ENCODE measurements at places on chromosomes 6 and 20.

DNA sequence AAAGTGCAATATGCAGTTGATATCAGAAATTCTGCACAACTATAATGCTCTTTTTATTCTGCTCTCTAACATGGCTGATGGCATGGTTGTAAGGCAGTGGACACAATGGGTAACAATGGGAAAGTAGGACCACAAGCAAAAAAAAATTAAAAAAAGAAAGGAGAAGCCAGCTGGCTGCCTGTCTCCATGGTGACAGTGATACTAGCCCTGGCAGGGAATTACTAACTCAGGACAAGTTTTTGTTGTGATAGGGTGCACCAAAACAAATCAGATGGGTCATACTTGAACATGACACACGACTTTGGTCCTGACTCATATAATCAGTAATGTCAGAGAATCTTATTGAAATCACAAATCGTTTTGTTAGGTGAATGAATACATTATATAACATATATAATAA lies 169.4 kb downstream of the TRDN start:
- DNase-seq = no peak

GRCh38 chr6:97060254-97060653 lies 135.7 kb downstream of the KLHL32 start:
- DNase-seq = no peak

DNA sequence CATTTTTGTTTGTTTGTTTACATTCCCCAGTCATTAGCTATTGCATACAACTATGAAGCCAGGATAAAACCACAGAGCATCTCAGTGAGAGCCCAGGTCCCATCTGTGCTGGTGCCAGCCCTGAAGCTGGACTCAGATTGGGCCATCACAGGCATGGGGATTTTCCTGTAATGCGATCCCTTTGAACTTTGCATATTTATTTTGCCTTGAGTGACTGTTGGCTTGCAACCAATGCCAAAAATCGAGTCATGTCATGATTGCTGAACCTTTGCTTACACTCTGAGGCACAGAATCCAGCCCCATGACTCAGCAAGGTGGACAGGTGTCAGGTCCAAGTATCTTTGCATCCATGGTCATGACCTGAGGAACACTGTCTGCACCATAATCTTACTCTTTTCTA lies 46.2 kb upstream of the GGTLC1 start:
- no peak for DNase-seq

GRCh38 chr6:87572883-87573282 lies 16.9 kb downstream of the RARS2 start:
- DNase-seq = no peak

- no peak for DNase-seq
These were observed 173.5 kb upstream of the SNX9 start for GRCh38 chr6:157649311-157650260.

DNA sequence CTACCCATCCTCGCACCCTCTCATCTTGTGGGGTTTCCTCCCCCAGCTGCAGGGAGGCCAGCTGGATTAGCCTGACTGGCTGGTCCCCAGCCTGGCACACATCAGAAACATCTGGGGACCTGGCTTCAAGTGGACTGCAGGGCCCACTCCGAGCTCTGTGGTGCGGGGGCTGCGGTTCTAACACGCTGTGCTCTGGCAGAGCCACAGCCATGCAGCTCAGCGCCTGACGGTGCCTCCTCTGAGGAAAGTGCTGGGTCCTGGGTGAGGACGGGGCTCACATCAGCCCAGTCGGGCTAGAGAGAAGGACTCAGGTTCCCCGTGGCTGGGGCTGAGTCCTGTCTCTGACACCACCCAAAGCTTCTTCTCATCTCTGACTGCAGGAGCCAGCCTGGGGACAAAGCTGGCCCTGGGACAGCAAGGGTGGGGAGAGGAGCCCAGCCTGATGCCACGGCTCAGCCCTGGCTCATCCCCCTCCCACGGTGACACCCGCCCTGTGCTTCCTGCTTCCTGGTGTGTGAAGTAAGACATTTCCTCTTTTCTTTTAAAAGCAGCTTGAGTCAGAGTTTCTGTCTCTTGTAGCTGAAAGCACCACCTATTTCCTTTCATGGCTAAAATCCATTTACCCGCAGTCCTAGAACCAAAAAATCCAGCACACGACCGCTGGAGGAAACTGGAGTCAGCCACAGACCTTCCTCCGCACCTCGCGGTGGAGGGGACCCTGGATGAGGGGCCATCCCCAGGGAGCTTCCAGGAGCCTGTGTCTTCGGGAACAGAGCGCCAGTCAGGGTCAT lies 127.4 kb upstream of the AFDN start:
- DNase-seq = peak; percentile 66

- DNase-seq = no peak
These were observed 24.7 kb downstream of the NFATC2 start for GRCh38 chr20:51517839-51518238.

DNA sequence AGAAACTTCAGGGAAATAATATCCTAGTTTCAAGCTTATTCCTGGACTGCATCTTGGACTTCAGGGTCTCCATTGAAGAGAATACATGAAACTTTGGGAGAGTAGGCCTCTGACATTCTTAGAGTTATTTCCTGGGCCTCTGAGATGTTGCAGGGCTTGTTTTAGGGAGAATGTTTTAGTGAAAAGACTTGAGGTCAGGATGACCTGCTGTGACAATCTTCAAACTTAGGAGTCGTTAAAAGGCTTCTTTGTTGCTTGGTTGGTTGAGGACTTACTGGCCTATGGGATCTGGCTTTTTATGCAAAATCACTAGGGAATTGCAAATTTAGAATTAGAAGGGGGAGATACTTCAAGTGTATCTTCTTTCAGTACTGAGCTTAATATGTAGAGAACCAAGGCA lies 613.2 kb upstream of the FLRT3 start:
- DNase-seq = no peak

- no peak for DNase-seq
These were observed 45.9 kb upstream of the NOP56 start for GRCh38 chr20:2606507-2607006.

DNA sequence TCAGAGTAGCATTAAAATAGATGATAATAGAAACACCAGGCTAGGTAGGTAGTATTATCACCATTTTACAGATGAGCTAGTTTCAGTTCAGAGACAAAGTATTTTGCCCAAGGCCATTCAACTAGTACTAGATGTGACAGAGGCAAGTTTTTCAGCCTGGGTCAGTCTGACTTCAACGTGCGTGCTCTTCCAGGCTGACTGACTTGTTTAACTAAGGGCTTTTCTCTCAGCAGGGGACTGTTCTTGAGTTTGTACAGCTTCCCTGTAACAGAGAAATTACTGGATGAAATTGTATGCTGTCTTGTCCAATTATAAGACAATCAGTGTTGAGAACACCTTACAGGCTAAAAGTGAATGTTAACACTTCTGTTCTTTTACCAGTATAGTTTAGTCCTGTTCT lies 333.5 kb upstream of the MAN1A1 start:
- DNase-seq = no peak

GRCh38 chr20:43838703-43839060 lies 76.0 kb upstream of the TOX2 start:
- DNase-seq = peak; percentile 44

- no peak for DNase-seq
These were observed 131.8 kb upstream of the PTPN1 start for GRCh38 chr20:50378170-50379000.

DNA sequence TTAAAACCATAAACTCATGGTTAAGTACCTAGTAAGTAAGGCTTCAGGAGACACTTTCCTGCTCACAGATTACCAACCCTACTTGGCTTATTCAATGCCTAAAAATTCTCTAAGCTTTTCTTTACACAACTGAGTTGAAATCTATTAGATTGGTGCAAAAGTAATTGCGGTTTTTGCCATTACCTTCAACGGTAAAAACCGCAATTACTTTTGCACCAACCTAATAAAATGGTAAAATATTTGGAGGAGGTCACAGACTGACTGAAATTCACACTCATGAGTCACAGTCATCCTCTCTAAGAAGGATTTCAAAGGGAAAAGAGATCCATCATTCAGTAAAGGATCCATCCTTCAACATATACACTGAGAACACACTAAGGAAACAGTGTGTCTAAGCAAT lies 25.9 kb downstream of the PKHD1 start:
- DNase-seq = no peak

DNA sequence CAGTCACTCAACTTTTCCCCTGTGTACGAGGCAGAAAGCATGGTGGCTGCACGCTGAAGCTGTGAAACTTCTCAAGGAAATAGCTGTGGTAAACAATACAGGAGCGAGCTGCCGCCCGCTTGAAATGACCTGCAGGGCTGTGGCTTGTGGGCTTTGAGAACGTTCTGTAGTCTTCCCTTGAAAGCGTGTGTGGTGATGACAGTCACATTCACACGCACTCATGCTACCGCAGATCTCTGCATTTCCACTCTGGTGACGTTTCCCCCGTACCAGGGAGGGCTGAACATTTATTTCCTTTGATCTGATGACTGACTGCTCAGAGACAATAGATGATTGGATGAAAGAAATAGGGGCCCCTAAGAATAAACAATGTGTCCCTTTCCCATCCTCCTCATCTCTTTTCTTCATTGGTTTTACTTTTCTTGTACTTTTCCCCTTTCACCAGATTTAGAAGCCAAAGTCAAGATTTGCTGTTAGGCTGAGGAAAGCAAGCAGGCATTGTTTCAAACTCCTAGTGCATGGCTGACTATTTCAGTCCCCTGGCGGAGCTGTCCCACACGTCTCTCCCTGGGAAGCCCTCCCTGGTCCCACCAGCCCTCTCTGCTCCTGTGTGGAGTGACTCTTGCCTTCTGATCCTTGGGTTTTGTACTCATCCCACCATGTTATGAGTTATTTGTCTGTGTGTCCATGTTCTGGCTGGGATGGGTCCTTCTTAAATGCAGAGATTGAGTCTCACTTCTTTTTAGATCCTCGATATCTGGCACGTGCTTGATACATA lies 3.9 kb downstream of the SYTL3 start:
- DNase-seq = peak; percentile 85

GRCh38 chr20:48411919-48412522 lies 415.8 kb downstream of the PREX1 start:
- DNase-seq = no peak

GRCh38 chr20:46013829-46014516 lies 5.3 kb downstream of the MMP9 start:
- DNase-seq = peak; percentile 80

GRCh38 chr6:44558024-44558831 lies 170.7 kb downstream of the CDC5L start:
- DNase-seq = no peak

GRCh38 chr20:64079273-64080012 lies at the start of gene RGS19:
Gene RGS19, minus strand, starts transcription at chr20:64079518. Its CDS starts 2,632 bp downstream, at chr20:64076886.
- peak; percentile 81 for DNase-seq

DNA sequence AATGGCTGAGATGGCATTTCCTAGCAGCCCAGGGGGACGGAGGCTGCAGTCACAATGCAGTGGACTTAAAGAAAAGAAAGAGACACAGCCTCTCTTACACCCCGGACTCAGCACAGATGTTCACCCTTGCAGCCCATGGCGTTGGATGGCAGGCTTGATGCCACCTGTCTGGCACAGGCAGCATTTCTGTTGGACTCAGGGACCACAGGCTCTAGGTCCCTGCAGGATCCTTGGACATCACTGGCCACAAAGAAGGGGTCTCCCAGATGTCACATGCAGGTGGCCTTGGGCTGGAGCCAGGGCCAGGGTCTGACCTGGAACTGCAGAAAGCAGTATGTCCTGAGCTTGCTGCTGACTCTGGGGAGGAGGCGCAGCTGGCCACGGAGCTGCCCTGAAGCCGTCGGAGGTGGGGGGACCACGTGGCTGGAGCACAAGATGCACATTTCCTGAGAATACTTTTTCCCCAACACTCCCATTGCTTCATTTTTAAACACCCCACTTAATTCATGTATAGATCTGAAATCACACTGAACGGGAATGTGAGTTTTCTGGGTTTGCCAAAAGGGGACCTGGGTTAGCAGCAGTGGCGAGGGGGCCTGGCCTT lies 102.3 kb upstream of the SULF2 start:
- DNase-seq = no peak

- no peak for DNase-seq
These were observed 25.4 kb downstream of the SPATA2 start for GRCh38 chr20:49889935-49890333.

GRCh38 chr6:110687326-110687725 lies 127.9 kb downstream of the CDK19 start:
- no peak for DNase-seq

GRCh38 chr6:136677822-136678221 lies 114.5 kb downstream of the MAP3K5 start:
- no peak for DNase-seq

GRCh38 chr6:78502386-78502887 lies 364.9 kb upstream of the IRAK1BP1 start:
- DNase-seq = no peak

DNA sequence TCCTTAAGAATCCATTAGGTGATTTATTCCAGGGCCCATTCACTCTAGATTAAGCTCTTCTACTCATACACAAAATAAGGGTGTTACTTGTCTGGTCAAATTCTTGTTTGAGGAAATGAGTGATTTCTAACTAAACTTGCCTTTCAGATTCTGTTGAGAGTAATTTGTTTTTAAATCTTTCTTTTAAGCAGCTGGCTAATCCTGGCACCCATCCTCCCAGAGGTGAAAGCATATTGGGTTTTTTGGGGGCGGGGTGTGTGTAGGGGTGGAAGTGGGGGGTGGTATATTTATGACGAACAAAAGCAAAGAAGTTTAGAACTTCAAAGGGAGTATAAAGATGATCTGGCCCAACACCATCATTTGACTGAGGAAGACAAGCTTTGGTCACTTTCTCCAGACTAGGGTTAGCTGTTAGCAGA lies 94.7 kb downstream of the RTN4IP1 start:
- peak; percentile 61 for DNase-seq

DNA sequence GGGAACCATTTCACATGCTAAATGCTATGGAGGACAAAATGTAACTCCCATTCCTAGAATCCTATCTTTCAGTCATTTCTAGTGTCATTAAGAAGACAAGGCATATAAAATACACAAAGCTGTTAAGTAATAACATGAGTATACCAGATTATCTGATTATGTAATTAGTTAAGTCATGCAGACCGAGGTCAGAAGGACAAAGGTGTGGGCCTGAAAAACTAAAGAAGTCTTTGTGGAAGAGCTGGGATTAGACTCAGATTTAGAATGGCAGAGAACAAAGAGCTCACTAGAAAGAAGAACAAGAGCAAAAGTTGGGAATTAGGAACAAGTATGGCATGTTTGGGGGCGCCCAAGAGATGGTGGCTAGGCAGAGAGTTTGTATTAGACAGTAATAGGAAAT lies 37.0 kb downstream of the EFHC1 start:
- no peak for DNase-seq

GRCh38 chr6:167751579-167752115 lies 75.1 kb upstream of the AFDN start:
- no peak for DNase-seq

- no peak for DNase-seq
These were observed 295.7 kb downstream of the C6orf118 start for GRCh38 chr6:165013701-165014100.

GRCh38 chr6:37516920-37517405 lies 17.3 kb upstream of the CCDC167 start:
- no peak for DNase-seq

DNA sequence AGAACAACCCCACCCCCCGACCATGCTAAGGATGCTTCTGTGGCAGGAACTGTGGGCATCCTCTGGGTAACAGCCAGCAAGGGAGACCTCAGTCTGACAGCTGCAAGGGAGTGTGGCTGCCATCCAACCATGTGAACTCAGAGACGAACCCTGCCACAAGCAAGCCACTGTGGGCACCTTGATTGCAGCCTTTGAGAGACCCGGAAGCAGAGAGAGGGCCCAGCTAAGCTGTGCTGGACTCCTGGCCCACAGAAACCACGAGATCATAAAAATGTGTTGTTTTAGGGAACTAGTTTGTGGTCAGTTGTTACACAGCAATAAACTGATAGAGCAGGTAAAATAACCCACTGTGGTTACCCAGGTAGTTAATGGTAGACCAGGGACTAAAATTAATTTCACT lies 414.6 kb downstream of the CDH26 start:
- no peak for DNase-seq
